ENCODE measurements at places on chromosomes 11 and 22.

DNA sequence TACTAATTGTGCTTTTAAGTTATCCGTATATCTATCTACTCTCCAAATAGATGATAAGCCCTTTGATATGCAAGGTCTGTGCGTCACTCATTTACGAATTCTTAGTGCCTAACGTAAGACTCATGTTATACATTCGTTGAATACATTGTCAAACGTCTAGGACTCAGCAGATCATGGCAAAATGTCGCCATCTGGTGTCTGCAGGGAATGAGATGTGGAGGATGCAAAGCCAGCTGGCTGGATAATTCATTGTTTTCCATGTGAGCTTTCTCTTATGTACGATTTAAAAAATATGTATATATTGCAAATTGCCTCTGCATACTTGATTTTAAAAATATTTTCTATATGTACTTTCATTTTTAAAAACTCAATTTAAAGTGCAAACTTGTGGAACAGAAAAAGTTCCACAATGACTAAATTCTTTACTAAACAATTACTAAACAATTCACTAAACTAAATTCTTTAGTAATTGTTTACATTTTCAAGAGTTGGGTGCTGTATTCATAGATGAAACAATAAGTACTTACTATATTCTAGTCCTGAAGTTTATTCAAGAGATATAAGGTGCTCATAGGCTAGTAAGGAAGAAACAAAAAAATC lies 33.8 kb downstream of the ZNF202 start:
- peak; percentile 75 for DNase-seq

DNA sequence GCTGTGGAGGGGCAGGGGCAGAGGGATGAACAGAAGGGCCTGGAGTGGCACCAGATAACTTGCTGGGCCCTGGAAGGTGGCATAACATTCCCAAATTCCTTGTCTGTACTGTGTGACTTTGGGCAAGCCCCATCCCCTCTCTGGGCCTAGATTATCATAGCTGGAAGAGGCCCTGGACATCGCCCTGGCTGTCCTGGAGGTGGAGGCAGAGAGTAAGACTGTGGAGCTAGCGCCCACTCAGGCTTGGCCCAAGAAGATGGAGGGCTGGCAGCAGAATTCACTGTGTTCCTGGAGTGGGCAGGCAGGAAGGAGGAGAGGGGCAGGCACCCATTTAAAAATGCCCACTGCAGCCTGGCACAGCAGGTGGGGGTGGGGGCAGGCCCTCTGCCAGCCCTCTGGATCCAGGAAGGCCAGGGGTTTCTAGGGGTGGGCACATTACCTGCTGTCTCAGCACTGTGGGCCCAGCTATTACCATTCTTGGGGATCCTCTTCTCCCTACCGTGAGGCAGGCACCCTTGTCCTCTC lies 22.6 kb downstream of the ARHGEF17 start:
- DNase-seq: peak; percentile 48

DNA sequence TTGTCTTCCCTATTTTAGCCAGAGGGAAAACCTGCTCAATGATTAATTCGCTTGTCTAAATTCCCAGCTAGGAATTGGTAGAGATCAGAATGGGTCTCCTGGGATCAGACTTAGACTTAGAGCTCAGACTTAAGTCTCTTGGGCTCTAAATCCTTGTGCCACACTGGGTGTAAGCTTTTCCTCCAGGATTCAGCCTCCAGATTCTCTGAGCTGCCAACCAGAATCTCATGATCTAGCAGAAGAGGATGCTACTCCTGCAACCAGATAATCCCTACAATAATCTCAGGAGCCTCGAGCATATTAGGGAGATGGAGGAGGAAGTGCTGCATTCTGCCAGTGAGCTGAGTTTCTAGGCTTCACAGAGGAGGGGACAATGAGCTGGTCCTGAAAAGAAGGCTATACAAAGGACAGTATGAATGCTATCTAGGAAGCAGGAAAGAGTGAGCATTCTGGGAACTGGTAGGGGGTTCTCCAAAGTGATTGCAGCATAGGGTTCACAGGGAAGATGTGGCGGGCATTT lies 211.6 kb upstream of the SESN3 start:
- no peak for DNase-seq

GRCh38 chr22:50058906-50059880 lies 1.1 kb upstream of the TTLL8 start:
- DNase-seq: peak; percentile 22

DNA sequence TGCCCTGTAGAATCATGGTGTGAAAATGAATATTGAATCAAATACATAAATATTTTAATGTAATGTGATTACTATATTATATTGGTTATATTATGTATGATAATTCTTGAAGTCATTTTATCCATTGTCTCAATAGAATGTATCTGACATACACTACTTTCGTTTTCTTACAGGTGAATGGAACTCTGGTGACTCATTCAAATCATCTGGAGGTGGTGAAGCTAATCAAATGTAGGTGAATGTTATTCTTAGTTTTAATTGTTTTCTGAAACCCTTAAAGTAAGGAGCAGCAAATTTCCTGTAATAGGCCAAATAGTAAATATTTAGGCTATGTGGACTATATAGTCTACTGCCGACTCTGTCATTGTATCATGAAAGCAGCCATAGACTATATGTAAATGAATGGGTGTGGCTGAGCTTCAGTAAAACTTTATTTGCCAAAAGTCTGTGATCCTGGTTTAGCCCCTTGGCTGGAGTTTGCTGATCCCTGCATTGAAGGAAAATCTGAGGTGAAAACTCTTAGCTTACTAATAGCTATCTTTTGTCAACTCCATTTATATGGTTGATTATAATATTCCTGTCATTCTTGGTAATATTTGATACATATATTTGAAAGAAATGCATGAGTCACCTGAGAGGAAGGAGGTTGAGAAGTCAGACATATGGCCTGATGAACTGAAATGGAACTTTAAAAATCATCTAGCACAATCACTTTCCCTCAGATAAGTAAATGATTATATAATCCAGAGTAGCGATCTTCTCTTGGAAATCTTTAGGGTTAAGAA lies 87.2 kb upstream of the GRIK4 start:
- DNase-seq: peak; percentile 34

DNA sequence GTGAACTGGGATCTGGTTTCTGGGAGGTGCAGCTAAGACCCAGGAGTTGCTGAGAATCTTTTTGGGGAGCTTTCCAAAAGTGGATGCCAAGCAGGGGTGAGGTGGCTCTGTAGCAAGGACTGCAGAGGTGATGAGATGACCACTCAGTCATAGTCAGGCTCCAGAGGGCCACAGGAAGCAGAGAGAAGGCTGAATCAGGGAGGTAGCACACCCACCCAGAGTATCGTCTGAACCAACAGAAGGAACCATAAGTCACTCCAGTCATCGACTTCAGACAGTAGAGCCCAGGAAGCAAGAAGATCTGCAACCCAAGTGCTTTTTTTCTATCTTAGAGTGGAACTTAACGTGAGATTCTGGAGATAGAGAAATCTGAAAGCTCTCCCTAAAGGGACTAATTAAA lies 335.7 kb upstream of the MPPED2 start:
- DNase-seq: no peak

GRCh38 chr11:130560000-130560780 lies 111.7 kb downstream of the ADAMTS15 start:
- DNase-seq: no peak

DNA sequence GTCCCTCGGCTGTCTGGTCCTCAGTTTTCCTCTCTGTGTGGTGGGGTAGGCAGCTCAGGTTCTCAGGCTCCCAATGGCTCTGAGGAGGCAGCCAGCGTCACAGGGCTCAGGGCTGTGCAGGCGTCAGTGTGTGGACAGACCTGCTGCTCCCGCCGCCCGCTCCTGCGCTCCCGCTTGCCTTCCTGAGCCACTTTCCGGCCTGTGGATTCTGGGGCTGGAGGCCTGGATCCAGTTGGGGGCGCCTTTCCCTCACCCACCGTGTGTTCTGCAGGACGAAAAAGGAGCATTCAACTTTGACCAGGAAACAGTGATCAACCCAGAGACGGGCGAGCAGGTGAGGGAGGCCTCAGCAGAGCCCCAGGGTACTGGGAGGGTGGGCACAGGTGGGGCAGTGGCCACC lies 14.7 kb downstream of the DPP3 start:
- DNase-seq: no peak

DNA sequence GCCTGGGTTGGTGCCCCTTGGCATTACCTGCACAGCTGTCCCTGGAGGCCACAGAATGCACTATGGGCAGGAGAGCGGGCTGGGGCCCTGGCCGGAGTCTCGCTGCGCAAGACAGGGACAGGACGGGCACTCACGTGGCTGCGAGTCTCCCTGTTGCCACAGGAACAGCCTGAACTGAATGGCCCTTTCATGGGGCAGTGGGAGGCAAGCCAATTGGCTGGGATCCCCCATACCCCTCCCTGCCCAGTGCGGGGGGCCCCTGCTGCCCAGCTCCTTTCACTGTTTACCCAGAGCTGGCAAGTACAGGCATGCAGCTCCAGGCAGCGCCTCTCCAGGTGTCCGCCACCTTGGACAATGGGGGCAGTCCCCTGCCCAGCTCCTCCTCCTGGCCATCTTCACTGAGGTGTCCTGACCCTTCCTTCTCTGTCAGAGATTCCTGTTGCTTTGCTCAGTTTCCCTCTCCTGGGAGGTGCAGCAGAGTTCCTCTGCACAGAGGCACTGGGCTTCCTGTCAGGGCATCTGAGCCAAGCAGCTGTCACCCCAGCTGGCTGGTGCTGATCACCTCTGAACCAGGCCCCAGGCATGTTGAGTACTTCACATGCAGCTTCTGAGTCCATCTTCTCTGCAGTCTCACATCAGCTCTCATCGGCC lies 5.2 kb downstream of the USP2 start:
- no peak for DNase-seq

DNA sequence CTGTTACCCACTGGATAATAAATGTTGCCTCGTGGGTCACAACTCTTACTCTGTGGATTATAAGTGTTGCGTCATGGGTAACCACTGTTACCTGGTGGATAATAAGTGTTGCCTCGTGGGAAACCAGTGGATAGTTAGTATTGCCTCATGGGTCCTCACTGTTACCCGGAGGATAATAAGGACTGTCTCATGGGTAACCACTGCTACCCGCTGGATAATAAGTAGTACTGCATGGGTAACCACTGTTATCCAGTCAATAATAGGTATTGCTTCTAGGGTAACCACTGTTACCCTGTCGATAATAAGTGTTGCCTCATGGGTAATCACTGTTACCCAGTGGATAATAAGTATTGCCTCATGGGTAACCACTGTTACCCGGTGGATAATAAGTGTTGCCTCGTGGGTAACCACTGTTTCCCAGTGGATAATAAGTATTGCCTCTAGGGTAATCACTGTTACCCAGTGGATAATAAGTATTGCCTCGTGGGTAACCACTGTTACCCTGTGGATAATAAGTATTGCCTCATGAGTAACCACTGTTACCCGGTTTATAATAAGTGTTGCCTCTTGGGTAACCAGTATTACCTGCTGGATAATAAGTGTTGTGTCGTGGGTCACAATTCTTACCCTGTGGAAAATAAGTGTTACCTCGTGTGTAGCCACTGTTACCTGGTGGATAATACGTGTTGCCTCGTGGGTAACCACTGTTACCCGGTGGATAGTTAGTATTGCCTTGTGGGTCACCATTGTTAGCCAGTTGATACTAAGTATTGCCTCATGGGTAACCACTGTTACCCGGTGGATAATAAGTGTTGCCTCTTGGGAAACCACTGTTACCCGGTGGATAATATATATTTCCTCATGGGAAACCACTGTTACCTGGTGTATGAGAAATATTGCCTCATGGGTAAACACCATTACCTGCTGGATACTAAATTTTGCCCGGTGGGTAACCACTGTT lies 15.7 kb upstream of the NXPE4 start:
- no peak for DNase-seq

DNA sequence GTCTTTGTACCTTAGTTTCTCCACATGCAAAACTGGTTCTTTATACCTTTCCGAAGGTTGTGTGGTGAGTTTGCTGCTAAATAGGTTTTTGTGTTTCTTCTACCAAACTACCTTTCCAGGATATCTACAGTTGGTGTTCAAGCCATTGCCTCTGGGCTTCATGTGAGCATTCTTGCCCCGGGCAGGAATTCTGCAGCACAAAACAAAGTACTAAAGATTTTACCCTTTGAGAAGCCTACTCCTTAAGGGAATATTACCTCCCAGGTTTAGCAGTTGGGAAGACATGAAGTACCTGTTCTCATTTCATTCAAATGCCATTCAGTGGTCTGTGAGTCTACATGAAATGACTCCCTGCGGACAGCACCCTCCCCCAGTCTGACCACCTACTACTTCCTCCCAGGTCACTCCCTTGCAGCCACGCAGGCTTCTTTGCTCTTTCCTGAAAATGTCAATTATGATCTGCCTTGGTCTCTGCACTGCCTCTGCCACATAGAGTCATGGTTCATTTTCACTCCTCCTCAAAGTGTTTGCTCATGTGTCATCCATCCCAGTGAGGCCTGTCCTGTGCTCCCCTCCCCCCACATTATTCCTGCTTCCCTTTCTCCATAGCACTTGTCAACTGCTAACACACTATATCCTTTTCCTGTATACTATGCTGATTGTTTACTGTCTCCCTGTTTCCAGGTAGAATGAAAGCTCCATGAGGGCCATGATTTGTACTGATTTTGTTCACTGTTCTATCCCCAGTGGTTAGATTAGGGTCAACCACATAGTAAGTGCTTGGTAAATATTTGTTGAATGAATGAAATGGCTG lies 36.9 kb downstream of the PACS1 start:
- DNase-seq: no peak

GRCh38 chr22:48807155-48807554 lies 1020.5 kb downstream of the BRD1 start:
- DNase-seq: no peak

GRCh38 chr11:25535467-25536272 lies 796.3 kb upstream of the ANO3 start:
- no peak for DNase-seq

DNA sequence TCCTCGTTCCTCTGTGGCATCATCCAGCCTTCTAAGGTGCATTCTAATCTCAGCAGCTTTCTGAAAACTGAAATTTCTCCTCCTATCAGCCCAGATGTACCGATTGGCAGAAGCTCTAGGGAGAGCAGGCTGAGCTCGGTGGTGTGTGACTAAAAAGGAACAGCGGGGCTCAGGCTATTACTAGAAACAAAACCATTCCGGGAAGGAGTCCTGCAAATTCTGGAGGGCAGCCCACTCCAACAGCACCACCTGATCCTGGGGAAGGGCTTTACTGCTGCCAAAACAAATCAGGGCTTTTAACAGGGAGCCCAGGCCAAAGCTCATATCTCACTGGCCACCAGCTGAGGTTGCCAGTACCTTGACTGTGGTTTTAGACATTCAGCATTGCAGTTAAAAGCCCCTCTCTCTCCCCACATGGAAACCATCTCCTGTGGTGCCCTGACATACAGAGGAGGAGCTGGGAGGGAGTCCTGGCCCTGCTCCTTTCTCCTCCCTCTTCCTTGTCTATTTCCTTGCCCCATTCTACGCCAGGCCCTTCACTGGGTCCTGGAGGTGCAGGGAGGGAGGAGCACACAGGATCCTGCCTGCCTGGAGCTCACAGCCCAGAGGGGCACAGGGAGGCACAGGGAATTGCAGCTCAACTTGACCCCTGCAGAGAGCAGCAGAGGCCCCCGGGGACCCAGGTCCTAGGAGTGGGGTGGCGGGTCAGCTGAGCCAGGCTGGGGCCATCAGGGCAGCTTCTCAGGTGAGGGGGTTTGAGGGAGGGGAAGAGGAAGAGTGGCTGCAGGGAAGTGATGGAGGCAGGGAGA lies 889 bp downstream of the PLAAT4 start:
- DNase-seq: peak; percentile 8
